Dermis lymphatic vessel endothelial cell (primary cell): ENCODE measurements at places on chromosomes 5 and 9. TPM values are rescaled to one million over a fixed set of nuclear protein-coding genes. Genes with fewer than 3 reads are reported as not detected.

The HIGD2A gene
- total RNA-seq: 42.1 and 54.0 TPM in 2 replicates

The SPAAR gene
- total RNA-seq: 1.0 and 1.4 TPM in 2 replicates

The ANKS6 gene
- total RNA-seq: 9.3 and 21.6 TPM in 2 replicates

The GDNF gene
- total RNA-seq: not detected in 2 replicates

The RLN1 gene
- total RNA-seq: not detected in 2 replicates

The ZNG1F gene
- 3.3 and 5.5 TPM in 2 replicates for total RNA-seq

The DMRT3 gene
- not detected in 2 replicates for total RNA-seq

The IFNA2 gene
- not detected in 2 replicates for total RNA-seq

The PDE8B gene
- under 0.01 and 0.11 TPM in 2 replicates for total RNA-seq

The ODF2 gene
- total RNA-seq: 22.6 and 33.2 TPM in 2 replicates

The TMEM252 gene
- total RNA-seq: 0.11 TPM in 1 of 2 replicates, not detected in the other

The TSSK1B gene
- total RNA-seq: not detected in 2 replicates

The ERCC8 gene
- total RNA-seq: 11.9 and 16.7 TPM in 2 replicates

The SGCD gene
- 2.0 and 4.8 TPM in 2 replicates for total RNA-seq

The C9 gene
- 0.09 and 0.11 TPM in 2 replicates for total RNA-seq
